ENCODE measurements at places on chromosomes 16 and 17.

DNA sequence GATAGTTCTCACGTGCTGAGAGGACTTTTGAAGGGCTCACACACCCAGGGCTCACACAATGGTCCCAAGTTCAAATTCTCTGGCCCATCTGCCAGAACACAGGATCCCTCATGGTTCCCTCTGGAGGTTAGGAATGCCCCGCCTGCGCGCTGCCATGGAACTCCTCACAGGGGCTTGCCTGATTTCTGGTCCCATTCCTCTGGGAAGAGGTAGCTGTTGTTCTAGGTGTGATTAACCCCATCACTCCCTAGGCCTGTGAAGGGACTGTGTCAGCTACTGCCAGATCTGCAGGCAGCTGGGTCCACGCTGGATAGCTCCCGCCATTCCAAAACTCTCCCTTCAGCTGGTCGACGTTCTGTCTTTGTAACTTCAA, 2.3 kb upstream of the ARMC5 start:
- DNase-seq = no peak

DNA sequence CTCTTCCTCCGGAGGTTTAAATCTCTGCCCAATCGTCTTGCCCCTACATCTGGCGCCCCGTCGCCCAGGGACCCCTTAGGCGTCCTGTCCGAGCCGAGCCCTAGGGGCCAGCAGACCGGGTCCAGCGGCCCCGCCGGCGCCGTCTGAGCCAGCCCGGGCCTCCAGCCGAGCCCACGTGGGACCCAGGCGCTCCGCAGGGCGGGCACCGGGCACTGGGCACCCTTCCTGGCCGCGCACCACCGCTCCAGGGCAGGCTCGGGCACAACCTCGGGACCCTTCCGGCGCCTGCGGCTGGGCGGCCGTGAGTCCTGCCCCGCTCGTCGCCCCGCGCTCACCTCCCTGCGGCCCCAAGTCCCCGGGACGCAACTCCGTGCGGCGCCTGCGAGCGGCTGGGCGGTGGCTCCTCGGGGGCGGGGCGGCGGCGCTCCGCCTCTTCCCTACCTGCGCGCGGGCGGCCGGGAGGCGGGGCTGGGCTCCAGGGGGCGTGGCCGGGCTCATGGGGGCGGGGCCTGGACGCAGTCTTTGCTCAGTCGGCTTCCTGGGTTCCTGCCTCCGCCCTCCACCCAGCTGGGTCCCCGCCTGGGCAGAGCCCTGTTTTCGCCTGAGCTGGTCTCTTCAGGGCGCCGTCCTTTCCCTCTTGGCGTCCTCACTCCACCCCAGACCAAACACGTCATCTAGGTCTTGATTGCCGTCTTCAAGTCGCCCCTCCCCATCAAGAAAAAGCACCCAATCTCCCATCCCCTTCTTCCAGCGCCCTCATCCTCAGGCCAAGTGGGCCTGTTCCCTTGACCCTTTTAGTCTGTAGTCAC, at the start of gene RHBDF2:
RHBDF2 (minus strand) TSS at position 406 of the 809 bp plus-strand sequence. CDS start 19,899 bp downstream, outside the sequence.
- peak; percentile 19 for DNase-seq

GRCh38 chr17:80229011-80229410, 8.8 kb downstream of the SLC26A11 start:
- DNase-seq = no peak

- no peak for DNase-seq
These were observed 13.7 kb downstream of the SHCBP1 start for GRCh38 chr16:46607529-46607928.

- no peak for DNase-seq
These were observed 255.7 kb upstream of the DYNLRB2 start for GRCh38 chr16:80285104-80285503.

DNA sequence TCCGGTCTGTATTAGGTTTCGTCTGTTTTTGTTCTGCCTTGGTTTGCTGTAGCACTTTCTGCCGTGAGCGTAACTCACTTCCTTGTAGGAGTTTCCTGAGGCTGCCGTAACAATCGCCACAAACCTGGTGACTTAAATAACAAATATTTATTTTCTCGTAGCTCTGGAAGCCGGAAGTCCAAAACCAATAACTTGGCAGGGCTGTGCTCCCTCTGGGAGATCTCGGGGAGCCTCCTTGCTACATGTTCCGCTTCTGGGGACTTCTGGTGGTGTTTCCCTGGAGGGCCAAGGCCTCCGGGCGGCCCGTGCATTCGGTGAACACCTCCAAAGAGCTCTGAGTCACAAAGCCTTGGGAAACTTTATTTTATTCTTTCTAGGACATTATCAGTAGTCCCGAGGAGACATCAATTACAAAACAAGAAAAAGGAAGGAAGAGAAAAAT, 6.8 kb upstream of the WDR45B start:
- no peak for DNase-seq

DNA sequence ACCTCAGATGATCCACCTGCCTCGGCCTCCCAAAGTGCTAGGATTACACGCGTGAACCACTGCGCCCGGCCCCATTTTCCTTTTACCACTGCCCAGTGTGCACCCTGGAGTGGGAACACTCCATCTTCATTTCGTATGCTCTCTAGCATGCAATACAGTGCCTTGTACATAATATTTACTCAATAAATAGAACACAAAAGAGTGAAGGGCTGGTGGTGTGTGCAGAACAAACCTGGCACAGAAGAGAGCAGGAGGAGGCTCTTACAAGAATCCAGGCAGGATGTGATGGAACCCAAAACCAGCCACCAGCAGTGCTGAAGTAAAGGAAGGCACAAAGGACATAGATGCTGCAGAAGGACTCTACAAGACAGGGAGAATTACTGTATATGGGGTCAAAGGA, 7.3 kb downstream of the KRT37 start:
- DNase-seq = peak; percentile 46

DNA sequence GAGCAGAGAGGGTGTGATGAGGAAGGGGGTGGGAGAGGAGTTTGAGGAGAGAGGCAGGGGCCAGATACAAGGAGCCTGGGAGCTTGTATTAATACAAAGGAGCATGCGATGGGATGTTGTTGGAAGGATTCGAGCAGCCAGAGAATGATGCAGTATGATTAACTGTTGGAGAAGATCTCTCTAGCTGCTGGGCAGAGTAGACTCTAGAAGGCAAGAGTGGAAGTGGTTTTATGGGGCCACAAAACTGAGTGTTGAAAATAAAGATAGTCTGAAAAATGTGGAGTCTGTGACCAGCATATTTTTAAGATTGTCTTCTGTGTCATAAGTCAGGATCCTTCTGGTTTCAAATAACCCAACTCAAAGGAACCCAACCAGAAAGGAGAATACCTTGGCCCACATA, 98.3 kb downstream of the MSI2 start:
- no peak for DNase-seq

DNA sequence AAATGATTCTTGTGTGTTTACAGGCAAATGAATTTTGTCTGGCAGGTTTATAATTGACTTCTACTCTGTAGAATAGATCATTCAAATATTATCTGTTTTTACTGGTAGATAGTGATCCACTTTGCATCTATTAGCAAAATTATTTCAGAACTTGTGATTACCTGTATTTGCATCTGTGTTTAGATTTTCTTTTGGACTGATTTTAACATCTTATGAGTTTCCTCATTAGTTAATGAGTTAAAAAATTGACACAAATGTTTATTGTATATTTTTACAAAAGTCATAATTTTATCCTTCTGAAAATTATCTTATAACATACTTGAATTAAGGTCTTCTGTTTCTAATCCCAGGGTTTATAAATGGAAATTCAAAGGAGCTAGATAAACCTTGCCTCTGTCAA, 132.0 kb upstream of the KCNJ16 start:
- no peak for DNase-seq

GRCh38 chr17:55259684-55260111, 5.1 kb upstream of the HLF start:
- no peak for DNase-seq

GRCh38 chr17:8227238-8227581, 16.8 kb upstream of the AURKB start:
- no peak for DNase-seq

- no peak for DNase-seq
These were observed 3.6 kb downstream of the CD19 start for GRCh38 chr16:28935346-28935745.

- DNase-seq = no peak
These were observed 113.9 kb upstream of the TBX2 start for GRCh38 chr17:61285526-61286320.

- DNase-seq = peak; percentile 81
These were observed at the start of gene OVCA2 for GRCh38 chr17:2041561-2042389. OVCA2 (plus strand) TSS chr17:2042022; CDS start chr17:2042048, 26 bp downstream.

- DNase-seq = no peak
These were observed 6.5 kb downstream of the NXPH3 start for GRCh38 chr17:49582055-49582722.

- no peak for DNase-seq
These were observed 14.1 kb downstream of the PRMT7 start for GRCh38 chr16:68324780-68325357.

DNA sequence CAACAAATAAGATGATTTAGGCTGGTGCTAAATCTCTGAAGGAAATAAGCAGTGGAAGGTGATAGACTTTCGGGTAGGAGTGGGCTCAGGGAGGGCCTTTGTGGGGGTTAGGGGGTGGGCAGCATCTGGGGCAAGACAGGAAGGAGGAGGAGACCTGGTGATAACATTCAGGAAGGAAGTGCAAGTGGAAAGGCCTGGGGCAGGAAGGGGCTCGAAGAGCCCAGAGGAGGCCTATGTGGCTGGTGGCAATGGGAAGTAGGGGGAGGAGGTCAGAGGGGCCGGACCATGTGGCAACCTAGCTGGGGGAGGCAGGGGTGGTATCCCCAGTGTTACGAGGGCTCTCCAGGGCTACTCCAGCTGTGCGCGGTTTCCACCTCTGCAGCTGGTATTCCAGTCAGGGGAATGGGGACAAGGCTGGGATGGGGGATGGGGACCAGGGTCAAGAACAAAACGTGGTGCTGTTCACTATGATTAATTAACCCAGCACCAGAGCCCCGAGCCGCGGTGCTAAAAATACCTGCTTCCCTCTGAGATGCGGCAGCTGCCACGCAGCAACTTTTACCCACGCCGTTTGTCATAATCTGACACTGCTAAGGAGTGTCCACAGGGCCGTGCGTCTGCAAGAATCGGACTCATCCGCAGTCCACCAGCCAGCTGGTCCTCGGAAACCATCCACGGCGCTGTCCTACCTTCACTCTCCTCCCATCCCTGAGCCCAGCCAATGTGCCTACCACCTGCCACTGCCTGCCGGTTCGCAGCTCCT, 5.2 kb upstream of the CCDC182 start:
- DNase-seq = no peak

- no peak for DNase-seq
These were observed 48.6 kb downstream of the IST1 start for GRCh38 chr16:71943887-71944286.

GRCh38 chr17:7478276-7479212, 887 bp downstream of the ZBTB4 start:
- no peak for DNase-seq

GRCh38 chr17:41728056-41728455, 6.4 kb downstream of the HAP1 start:
- no peak for DNase-seq

Measured in NCI-H2029 treated with DMSO at 0.1 percent for 48 hours (cell line).